ENCODE measurements at places on chromosomes 4 and X.

- DNase-seq: peak; percentile 44
Measured at GRCh38 chr4:52873191-52873590, 11.1 kb downstream of the RASL11B start.

- DNase-seq: no peak
Measured at GRCh38 chr4:95450294-95450693, 98.5 kb downstream of the UNC5C start.

- DNase-seq: no peak
Measured at GRCh38 chr4:112279025-112279881, 6.5 kb downstream of the TIFA start.

GRCh38 chrX:35841872-35842271 is 43.7 kb downstream of the MAGEB16 start:
- peak; percentile 68 for DNase-seq

- DNase-seq: no peak
Measured at GRCh38 chr4:146182443-146182842, 6.9 kb downstream of the LSM6 start.

DNA sequence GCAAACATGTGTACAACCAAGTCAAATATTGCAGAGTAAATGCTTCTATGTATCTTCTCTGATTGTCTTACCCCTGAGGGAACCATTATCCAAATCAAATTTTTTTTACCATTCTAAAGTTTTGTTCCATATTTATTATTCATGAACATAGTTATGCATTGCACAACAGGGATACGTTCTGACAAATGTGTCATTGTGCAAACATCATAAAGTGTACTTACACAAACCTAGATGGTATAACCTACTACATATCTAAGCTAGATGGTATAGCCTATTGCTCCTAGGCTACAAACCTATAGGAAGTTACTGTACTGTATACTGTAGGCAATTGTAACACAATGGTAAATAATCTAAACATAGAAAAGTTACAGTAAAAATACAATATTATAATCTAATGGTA is 23.4 kb downstream of the BEX3 start:
- DNase-seq: no peak

GRCh38 chr4:40316333-40316781 is 18.8 kb upstream of the CHRNA9 start:
- peak; percentile 95 for DNase-seq

DNA sequence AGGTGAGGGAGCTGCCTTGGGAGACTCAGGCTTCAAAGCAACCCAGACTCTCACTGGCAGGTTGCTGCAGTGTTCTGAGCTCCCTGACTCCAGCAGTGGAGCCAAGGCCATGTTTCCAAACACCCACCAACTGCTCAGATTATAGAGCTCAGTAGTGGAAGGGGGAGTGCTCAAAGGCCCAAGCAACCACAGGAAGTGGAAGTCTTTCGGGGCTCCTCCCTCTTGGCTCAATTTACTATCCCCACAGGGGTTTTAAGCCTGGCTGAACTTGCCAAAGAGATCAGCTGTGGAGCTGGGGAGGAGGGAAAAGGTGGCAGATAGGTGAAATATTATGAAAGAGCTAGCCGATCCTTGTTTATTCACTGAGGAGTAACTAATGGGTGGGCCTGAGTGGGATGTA is 82.5 kb downstream of the HPRT1 start:
- DNase-seq: peak; percentile 79

DNA sequence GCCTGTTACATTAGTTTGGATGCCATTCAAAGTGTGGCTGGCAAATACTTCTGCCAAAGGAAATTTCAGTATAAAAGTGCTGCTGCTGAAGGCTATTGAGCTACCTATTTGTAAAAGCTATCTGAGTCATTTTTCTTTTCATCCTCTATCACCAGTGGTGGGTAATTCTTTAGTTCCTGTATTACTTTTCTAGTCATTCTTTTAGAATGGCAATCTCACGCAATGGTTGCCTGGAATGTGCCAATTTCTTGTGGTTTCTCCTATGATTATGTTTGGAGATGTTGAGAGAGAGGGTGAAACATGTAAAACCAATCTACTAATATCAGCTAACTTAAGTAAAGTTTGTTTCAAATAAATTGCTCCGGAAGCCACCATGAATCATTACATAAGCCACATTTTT is 685.0 kb downstream of the RAPGEF2 start:
- DNase-seq: no peak

- DNase-seq: no peak
Measured at GRCh38 chr4:164943192-164943591, 34.3 kb downstream of the TRIM61 start.

GRCh38 chrX:107978707-107979307 is 3.4 kb downstream of the TEX13B start:
- peak; percentile 27 for DNase-seq

- DNase-seq: no peak
Measured at GRCh38 chr4:60389633-60390032, 810.5 kb upstream of the ADGRL3 start.

GRCh38 chrX:13968198-13968597 is 61.5 kb downstream of the GEMIN8 start:
- peak; percentile 3 for DNase-seq

GRCh38 chr4:97404876-97405523 is 738.3 kb downstream of the STPG2 start:
- DNase-seq: peak; percentile 95

- DNase-seq: no peak
Measured at GRCh38 chr4:120754590-120754989, 167.9 kb downstream of the PRDM5 start.

GRCh38 chrX:31894152-31894551 is 822.3 kb upstream of the FTHL17 start:
- peak; percentile 58 for DNase-seq

DNA sequence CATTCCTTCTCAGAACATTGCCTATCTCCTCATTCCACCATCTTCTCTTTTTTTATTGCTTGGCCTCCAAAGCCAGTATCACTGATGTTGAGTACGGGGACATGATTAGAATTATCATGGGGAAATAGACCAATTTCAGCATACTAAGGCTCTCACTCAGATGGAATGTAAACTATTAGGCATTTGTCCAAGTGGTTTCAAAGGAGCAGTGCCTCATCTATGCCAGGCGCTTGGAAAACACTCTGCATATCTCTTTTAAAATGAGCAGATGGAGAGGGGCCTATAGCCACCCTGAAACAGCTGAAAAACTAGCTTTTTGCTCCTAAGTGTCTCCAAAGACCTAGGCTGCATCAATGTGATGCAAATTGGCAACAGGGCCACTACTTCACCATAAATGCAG is 150.8 kb upstream of the DIPK2B start:
- peak; percentile 53 for DNase-seq

DNA sequence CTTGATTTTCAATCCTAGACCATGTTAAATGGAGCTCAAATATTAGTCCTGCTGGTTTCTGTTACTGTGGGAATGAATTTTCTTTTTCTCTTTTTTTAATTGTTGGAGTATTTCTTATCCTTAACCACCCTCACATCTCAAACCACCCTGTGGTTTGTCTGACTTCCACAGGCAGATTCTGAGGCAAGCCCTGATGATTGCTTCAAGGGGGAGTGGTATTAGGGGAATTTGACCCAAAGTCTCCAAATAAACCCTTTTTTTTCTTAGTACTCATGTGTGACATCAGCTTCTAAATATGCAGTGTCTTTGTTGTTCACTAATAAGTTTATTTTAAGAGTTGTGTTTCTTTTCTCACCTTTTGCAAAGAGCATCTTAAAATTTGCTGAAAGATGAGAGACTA is 810.3 kb downstream of the IL1RAPL1 start:
- peak; percentile 6 for DNase-seq

Measured in renal cortical epithelial cell (primary cell).